ENCODE measurements at places on chromosomes 11 and 22. TPM values are rescaled to one million over a fixed set of nuclear protein-coding genes. Genes with fewer than 3 reads are reported as not detected.

DNA sequence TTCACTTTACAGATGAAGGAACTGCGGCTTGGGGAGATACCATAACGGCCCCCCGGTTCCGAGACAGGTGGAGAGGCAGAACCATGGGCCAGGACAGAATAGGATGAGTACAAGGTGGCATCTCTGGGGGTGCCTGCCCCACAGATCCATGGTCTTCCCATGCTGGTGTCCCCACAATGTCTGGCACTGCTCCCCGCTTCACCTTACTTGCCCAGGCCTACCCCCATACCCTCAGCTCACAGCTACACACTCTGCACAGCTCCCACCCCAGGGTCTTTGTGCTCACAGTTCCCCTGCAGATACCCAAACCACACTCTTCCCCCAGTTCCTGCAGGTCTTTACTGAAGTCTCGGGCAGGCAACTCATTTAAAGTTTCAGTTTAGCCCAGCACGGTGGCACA lies 11.4 kb upstream of the DGCR8 start:
- no peak for DNase-seq

GRCh38 chr11:68773521-68774193 lies 22.3 kb upstream of the TESMIN start:
- no peak for DNase-seq

The ADM2 gene
- not detected for total RNA-seq

The DEFB131B gene
- not detected for total RNA-seq

GRCh38 chr11:103257360-103257759 lies 148.1 kb downstream of the DYNC2H1 start:
- DNase-seq, result no peak
